Right renal pelvis (tissue), 4 donors: ENCODE measurements at places on chromosomes 7 and 10. TPM values are rescaled to one million over a fixed set of nuclear protein-coding genes. Genes with fewer than 3 reads are reported as not detected.

EPHB4 gene
- 91.2 TPM for polyA plus RNA-seq

ANKRD30A gene
- polyA plus RNA-seq, result not detected

STEAP1B gene
- 1.2 TPM for polyA plus RNA-seq

OR6V1 gene
- polyA plus RNA-seq, result not detected

PANK1 gene
- 47.7 TPM for polyA plus RNA-seq

GPC2 gene
- polyA plus RNA-seq, result 14.5 TPM

PTPRZ1 gene
- polyA plus RNA-seq, result 5.0 TPM

DNA sequence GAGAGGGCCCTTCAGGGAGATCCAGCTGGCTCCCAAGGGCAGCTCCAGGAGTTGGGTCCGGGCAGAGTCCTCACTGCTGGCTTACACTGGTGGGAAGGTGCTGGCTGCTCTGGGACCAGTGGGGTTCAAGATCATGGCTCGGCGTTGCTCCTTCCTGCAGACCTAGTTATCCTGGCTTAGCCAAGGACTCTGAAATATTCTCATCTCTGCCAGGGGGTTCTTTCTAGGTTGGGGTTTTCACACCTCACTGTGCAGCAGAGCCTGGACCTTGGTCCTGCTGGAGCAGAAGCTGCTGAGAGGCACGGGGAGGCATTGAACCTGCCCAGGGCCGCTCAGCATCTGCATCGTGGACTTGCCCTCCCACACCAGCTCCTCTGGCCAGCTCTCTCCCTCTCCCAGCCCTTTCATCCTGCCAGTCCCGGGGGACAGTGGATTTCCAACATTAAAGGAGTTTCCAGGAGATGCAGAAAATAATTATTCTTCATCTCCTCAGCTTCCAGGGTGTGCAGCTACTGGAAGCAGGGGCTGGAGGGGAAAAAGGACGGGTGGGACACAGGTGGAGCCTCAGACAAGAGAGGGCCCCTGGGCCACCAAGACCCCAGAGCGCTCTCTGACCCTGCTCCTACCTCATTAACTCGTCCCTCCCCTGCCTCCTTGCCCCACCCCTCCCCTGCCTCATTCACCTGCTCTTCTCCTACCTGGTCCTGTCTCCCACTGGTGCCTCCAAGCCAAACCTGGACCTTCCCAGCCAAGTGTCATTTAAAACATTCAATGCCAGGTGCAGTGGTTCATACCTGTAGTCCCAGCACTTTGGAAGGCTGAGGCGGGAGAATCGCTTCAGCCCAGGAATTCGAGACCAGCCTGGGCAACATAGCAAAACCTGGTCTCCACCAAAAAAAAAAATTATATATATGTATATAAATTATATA, 42.5 kb downstream of the JAKMIP3 start:
- no peak for DNase-seq

GRCh38 chr10:114623661-114624294, 34.3 kb downstream of the ABLIM1 start:
- no peak for DNase-seq

- no peak for DNase-seq
Observed at GRCh38 chr7:53504914-53505313, 469.5 kb downstream of the POM121L12 start.

DNA sequence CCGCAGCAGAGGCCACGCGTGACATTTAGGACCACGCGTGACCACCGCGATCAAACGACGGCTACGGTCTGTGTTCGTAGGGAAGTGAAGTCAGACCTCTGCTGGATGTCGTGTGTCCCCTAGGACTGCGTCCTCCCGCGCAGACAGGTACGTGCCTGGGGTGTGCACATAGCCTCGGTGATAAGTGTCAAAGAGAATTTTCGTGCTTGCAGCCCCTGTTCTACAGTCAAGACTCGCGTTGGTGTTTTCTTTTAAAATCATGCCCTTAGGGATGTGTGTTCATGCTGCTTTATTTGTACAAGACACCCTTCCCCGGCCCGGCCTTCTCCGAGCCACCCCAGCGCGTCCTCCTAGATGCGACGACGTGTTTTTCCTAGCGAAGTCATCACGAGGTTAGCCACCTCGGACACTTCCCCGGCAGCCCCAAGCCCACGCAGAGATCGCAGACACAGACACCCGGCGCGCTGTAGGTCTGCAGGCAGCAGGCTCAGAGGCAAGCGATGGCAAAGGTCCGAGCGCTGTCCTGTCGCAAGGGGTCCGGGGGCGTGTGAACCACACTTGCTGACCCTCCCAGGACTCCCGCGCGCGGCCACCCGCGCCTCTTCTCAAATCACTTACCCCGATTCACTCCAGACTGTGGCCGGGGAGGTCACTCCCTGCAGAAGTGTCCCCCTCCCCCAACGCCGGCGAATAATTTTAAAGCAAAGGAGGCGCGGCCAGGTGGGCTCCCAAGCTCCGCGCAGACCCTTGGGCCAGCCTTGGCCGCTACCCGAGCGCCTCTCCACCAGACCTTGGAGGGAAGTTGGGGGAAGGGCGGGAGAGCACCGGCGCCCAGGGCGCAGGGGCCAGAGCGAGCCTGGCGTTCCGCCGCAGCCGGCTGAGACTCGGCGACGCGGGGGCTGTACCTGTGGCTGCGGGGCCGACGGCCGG, 552 bp downstream of the MKX start:
- DNase-seq, result no peak

GRCh38 chr7:2919256-2919655, 75.1 kb upstream of the GNA12 start:
- no peak for DNase-seq

DNA sequence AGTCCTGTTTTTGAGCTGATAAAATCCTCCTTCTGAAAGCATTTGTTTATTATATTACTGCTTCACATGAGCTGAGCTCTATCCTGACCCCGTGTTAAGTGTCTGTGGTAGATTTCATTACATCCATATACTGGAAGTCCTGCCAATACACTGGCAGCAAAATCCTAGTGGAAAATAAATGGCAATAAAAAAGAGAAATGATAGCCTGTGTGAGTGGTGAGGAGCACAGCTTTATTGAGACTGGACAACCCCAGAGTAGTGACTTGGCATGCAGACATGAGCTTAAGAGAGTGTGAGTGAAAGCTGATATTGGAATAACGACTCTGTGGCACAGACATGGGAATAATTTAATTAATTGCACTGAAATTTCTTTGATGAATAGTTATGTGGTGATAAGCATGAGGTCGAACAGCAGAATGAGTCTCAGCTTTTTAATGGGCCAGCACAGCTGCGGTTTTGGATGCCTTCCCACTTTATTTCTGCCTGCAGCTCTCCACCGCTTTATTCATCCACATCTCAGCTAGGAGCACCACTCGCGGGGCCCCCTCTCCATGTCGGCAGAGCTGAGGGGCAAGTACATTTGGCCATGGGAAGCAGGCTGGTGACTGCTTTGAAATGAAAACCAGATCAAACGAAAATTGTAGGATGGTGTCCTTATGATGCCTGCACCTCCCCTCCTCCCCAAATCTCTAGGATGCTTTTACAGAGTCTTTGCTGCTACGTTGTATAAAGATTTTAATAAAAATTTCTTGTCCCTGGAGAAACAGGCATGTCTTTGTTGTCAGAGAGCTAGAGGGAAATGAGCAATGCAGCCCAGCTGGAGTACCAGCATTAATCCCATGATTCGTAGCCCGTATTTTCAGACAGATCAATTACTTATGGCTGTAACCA, 494.3 kb downstream of the AUTS2 start:
- DNase-seq, result no peak

DNA sequence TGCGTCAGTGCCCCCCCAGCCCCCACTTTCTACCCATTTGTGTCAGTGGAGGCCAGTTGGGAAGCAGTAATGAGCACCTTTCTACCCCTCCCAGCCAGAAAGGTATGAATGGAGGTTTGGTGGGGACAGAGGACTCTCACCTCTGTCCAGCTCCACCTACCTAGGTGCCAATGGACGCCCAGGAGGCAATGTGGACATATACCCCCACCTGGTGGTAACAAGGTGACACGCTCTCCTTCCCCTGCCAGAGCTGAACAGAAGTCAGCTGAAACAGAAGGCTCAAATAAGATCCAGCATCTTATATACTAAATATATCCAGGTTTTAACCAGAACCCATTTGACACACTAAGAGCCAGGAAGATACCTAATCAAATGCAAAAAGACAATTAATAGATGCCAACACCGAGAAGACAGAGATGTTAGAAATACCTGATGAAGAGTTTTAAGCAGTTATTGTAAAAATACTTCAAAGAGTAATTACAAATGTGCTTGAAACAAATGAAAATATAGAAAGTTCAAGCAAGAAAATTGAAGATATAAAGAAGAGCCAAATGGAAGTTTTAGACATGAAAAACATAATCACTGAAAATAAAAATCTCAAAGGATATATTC, 18.4 kb upstream of the SORCS3 start:
- DNase-seq, result no peak

GRCh38 chr7:149431486-149432120, 29.3 kb downstream of the ZNF777 start:
- no peak for DNase-seq

DNA sequence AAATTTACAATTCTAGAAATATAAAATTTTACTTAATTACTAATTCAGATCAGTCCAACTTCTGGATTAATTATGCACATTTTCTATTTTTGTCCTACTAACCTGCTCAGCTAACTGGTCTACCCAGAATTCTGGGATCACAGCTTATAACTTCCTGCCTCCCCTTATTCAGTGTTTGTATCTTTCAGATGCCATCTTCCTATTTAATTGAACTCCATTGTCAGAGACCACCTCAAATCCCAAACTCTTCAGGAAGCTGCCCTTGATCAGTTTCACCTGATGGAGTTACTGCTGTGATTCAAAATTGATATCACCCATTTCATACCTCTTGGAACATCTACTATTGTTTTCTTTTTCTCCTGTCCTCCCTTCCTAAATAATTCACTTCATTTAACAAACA, 259.2 kb downstream of the WDR11 start:
- no peak for DNase-seq

DNA sequence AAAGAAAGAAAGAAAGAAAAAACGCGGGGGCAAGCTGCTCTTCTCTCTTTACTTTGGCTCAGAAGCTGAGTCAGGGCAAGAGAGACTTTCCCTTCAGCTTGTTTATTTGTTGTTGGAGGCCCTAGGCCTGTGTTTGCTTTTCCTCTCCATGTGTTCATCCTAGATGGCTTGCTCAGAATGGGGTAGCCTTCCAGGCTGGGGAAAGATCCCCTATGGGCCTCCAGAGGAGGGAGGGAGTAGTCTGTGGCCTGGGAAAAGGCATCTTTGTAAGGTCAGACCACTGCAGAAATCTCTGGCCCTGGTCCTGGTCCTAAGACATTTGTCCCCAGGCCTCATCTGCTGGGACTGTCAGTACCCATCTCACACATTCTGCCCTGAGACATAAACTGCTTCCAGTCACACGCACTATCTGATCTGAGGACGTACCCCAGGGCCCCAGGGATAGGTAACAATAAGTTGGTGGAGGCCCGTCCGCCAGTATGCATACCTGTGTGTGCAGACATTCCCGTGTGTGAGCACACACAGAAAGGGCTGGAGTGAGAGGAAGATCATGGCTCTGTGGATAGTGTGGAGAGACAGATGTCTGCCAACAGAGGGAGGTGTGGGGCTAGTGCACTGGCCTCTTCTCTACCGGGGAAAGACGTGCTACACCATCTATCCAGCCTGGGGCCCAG, 4.9 kb upstream of the SCD start:
- DNase-seq, result no peak

GRCh38 chr7:23341846-23342598, 42.9 kb downstream of the MALSU1 start:
- DNase-seq, result no peak

DNA sequence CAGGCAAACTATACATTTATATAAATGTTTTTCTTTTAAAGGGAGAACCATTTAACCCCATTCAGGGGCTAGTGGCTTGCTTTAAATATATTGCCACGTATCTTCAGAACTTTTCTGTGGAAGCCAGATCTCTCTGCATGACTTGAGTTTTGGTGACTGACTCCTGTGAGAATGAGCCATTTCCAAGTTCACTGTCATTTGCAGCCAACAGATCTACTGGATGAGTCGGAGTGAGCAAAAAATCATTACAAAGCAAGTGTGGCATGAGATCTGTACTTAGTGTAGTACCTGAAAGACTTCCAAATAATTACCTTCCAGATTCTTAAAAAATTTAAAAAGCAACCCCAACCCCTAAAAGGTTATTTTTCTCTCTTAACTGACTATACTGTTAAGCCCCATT, 45.6 kb downstream of the PDSS1 start:
- no peak for DNase-seq

DNA sequence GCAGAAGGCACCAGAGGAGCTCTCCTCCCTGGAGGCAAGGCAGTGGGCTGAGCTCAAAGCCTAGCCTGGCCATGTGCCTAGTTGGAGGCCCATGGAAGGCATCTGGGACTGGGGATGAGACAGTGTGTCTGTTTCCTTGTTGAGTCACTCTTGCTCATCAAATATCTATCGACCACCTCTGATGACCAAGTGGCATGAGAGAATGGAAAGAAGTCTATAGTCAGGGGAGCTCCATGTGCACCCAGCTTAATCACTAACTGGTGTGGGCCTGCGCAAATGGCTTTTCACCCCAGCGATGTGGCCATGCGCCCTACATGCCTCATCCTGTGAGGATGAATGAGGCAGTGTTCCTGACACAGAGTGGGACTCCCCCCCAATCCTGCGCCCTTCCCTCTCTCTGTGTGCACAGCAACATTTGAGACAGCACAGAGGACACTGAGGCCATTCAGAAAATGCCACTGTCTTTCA, 229.9 kb downstream of the RPS24 start:
- DNase-seq, result no peak

DNA sequence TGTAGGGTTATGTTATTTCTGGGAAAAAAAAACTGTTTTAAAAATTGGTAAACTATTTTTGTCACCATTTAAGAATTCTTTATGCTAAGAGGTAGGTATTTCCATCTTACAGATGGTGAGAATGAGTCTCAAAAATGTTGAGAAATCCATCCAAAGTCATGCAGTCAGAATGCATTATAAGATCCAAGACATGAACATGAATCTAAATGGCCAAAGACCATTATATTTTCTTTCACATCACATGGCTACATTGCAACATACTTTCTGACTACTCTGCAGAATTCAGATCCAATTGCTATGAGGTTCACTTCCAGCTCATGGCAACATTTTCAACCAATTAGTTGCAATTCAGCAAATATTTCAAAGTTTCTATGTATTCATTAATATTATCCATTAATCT, 181.2 kb downstream of the TWIST1 start:
- DNase-seq, result no peak

DNA sequence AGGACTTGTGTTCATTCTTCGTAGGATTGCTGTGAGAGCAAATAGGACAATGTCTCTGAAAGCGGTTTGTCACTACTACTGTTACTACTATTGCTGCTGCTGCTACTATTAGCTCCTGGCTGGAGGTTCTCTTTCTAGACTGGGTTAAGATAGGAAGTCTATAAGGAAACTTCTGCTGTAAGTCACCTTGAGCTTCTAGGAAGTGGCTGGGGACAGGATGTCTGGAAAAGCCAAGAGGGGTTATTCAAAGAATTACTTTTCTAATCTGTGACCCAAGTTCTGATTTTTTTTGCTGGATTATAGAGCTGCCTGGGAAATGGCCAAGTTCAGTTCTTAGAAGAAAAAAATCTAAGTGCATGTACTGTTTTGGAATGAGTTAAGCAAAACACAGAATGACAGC, 62.2 kb downstream of the NAMPT start:
- DNase-seq, result no peak

- DNase-seq, result no peak
Observed at GRCh38 chr7:136050462-136050847, 73.3 kb upstream of the MTPN start.
